ENCODE measurements at places on chromosomes 12 and 14.
A peak's percentile ranks its signal among the peaks of the same experiment; 100 is the strongest.

DNA sequence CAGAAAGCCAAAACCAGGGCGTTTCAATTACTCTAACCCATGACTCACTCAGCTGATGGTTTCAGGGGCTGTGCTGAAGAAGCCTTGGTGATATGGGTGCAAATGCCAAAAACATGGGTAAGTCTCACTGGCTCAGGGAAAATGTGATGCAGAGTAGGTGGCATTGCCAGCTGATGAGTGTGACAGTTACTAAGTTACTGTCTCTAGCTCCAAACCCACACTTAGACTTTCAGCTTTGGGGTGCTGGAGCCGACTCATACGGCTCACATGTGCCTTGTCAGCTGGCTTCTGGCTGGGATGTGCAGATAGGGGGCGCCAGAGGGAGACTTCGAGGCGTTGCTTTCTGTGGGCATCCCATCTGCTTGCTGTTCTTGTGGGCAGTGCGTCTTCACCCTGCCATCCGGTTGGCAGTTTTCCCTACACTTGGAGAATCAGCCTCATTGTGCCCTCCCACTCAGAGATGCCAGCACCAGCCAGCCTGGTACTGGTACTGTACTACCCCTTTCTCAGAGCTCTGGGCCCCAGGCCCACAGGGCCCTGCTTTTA, 11.1 kb upstream of the KRT7 start:
- peaks cover 15% of the 10 kb centered on the region for H3K4me1 ChIP-seq
- H3K27me3 ChIP-seq = no peaks in the 10 kb centered on the region
- H3K36me3 ChIP-seq = no peaks in the 10 kb centered on the region
- no peak overlapping the region for H3K4me3 ChIP-seq
- DNase-seq = peak; percentile 78
- peak overlapping the region; percentile 59 for H3K27ac ChIP-seq

- no peak overlapping the region for H3K27ac ChIP-seq
- no peaks in the 10 kb centered on the region for H3K36me3 ChIP-seq
- no peak overlapping the region for H3K4me3 ChIP-seq
- DNase-seq = no peak
- no peaks in the 10 kb centered on the region for H3K27me3 ChIP-seq
Observed at GRCh38 chr12:60501124-60501729, 905.4 kb downstream of the SLC16A7 start.

GRCh38 chr12:67681105-67681778, 32.7 kb downstream of the DYRK2 start:
- H3K4me1 ChIP-seq = peaks cover 42% of the 10 kb centered on the region
- H3K36me3 ChIP-seq = peaks cover 2% of the 10 kb centered on the region
- H3K4me3 ChIP-seq = no peak overlapping the region
- peak overlapping the region; percentile 85 for H3K27ac ChIP-seq

DNA sequence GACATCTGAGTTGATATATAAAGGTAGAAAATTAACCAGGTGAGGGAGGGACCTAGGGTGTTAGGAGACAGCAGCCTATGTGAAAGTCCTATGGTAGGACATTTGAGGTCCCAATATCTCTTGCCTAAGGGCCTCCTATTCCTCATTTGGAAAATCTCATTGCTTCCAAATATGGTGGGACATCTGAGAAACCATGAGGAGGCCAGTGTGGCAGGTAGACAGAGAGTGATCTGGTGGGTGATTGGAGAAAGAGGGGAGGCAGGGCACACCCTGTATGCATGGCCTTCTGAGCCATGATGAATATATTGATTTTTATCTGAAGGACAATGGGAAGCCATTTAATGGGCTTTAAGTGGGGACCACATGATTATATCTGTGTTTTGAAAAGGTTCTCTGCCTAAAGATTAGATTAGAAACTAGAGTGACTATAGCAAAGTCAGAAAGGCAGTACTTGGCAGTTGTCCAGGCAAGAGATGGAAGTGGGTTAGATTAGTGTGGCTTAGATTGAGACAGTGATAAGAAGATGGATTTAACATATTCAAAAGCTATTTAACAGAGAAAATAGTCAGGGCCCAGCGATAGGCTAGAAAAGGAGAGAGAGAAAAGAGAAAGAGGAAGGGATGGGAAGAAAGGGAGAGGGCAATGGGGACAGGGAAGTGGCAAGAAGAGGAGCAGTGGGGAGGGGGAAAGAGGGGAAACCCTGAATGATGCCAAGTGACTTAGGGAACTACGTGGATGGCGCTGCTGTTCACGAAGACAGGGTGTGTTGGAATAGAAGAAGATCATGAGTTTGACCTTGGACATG, 237.2 kb upstream of the SRRM4 start:
- no peaks in the 10 kb centered on the region for H3K4me1 ChIP-seq
- no peaks in the 10 kb centered on the region for H3K36me3 ChIP-seq
- H3K27ac ChIP-seq = no peak overlapping the region
- DNase-seq = no peak

DNA sequence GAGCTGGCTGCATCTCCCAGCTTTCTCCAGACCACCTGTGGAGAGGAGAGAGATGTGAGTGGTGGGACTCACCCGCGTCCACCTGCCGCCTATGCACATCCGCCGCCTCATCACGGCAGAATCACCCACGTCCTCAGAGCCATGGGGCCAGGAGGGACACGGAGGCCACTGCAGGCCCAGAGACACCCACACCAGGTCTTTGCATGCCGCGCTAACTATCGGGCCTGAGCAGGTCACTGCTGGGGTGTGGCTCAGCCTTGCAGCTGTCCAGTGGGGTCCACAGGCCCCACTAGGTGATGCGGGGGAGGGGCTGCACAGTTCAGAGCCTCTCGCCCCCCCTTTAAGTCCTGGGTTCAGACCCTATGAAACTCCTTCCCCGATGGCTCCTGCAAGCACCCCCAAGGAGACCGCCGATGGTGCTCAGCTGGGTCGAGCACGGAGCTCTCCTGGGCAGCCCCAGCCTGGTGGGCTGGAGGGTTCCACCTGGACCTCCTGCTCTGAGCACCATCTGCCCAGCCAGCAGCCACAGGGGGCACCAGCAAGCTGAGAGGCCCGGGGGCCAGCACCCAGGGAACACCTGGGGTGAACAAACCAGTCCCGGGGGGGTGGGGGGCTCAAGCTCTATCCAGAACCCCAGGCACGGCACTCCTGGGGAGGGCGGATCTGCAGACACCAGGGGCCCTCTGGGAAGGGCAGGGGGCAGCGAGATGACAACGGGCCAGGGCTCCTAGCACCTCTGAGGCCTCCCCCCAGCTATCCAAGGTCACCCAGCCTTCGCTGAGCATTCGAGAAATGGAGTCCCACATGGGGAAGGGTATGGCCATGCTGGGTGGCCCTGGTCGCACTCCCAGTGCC, 34.3 kb downstream of the CCNK start:
- peak; percentile 39 for DNase-seq
- H3K4me1 ChIP-seq = peaks cover 16% of the 10 kb centered on the region
- no peaks in the 10 kb centered on the region for H3K27me3 ChIP-seq
- H3K4me3 ChIP-seq = no peak overlapping the region
- H3K36me3 ChIP-seq = peaks cover 16% of the 10 kb centered on the region
- no peak overlapping the region for H3K27ac ChIP-seq

DNA sequence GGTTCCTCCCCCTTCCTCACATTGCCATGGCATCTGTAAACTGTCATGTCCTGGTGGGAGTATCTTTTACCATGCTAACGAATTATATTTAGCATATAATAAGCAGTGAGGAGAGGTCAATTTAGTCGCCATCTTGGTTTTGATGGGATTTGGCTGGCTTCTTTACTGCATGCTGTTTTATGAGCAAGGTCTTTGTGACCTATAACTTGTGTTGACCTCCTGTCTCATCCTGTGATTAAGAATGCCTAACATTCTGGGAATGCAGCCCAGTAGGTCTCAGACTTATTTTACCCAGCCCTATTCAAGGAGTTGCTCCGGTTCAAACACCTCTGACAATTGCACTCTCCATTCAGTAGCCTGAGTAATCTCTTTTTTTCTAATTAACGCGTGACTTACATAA, 2.1 kb upstream of the EIF4B start:
- no peak overlapping the region for H3K4me3 ChIP-seq
- peaks cover 12% of the 10 kb centered on the region for H3K36me3 ChIP-seq
- no peak overlapping the region for H3K27ac ChIP-seq
- peaks cover 7% of the 10 kb centered on the region for H3K27me3 ChIP-seq
- peaks cover 35% of the 10 kb centered on the region for H3K4me1 ChIP-seq

GRCh38 chr12:69948851-69949250, 123.8 kb downstream of the MYRFL start:
- DNase-seq = no peak
- H3K27ac ChIP-seq = no peak overlapping the region
- H3K36me3 ChIP-seq = no peaks in the 10 kb centered on the region

DNA sequence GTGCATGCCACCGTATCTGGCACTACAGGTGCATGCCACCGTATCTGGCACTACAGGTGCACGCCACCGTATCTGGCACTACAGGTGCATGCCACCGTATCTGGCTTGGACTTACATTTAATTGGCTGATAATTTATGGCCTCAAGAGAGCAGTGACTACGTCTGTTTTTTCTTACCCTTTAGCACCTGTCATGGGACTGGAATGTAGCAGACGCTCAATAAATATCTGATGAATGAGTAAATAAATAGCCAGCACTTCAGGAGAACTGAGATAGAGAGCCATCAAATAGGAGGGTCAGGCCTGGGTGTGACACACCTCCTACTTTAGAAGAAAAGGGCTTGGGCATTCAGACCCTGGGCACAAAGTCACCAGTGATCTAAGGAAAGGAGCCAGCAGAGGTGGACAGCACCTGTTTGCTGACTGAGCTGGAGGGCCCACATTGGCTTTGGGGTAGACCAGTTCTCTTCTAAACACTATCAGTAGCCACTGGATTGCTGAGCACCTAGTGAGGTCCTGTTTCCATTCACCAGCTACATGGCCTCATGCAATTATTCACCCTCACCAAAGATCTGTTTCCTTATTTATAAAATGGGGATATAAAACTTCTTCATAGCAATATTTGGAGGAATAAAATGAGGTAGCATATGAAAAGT, 50.1 kb downstream of the RFX4 start:
- no peak overlapping the region for H3K27ac ChIP-seq
- H3K36me3 ChIP-seq = no peaks in the 10 kb centered on the region
- H3K4me1 ChIP-seq = peaks cover 3% of the 10 kb centered on the region

- no peaks in the 10 kb centered on the region for H3K27me3 ChIP-seq
- H3K4me1 ChIP-seq = peaks cover 4% of the 10 kb centered on the region
- H3K36me3 ChIP-seq = no peaks in the 10 kb centered on the region
Observed at GRCh38 chr12:67394550-67394949, 125.4 kb downstream of the CAND1 start.

- no peaks in the 10 kb centered on the region for H3K4me1 ChIP-seq
- no peaks in the 10 kb centered on the region for H3K27me3 ChIP-seq
- H3K27ac ChIP-seq = no peak overlapping the region
- no peak overlapping the region for H3K4me3 ChIP-seq
- no peaks in the 10 kb centered on the region for H3K36me3 ChIP-seq
Observed at GRCh38 chr12:28232211-28232928, 42.1 kb downstream of the CCDC91 start.

- no peak for DNase-seq
- no peaks in the 10 kb centered on the region for H3K27me3 ChIP-seq
- H3K27ac ChIP-seq = no peak overlapping the region
- no peaks in the 10 kb centered on the region for H3K36me3 ChIP-seq
Observed at GRCh38 chr12:76264611-76265012, 83.6 kb downstream of the BBS10 start.

DNA sequence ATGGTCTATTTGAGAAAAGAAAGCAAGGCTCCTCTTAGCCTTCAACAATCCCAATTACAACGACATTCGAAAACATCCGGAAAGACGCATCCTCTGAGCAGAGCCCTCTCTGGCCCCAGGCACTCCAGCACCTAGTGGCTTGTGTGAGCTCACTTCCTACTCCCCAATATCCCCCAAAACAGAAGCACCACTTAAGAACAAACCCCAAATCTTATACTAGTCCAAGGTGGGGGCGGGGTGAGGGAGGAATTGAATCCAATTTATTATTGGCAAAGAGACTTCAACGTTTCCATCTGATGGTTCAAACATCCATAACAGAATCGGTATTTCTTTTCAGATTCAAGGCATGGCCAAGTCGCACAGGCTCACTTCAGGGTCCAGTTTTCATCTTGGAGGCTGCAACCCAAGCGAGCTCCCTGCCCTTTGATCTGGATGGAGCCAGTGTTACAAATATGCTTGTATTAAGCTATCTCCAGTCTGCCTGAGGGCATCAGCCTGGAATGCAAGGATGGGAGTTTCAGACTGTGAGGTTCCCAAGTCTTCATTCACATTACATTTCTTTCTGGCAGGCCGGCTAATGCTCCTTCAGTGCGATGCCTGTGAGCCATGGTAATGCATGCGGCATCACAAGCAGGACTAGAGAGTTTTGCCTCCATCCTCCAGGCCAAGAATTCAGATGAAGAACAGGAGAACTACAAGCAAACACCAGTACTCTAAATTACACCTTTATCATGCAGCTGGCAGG, 132.5 kb upstream of the FOXN3 start:
- no peaks in the 10 kb centered on the region for H3K27me3 ChIP-seq

GRCh38 chr12:44245932-44246331, 410.1 kb downstream of the TMEM117 start:
- no peak for DNase-seq
- no peaks in the 10 kb centered on the region for H3K4me1 ChIP-seq
- H3K27ac ChIP-seq = no peak overlapping the region
- no peaks in the 10 kb centered on the region for H3K36me3 ChIP-seq

- H3K4me1 ChIP-seq = peaks cover 16% of the 10 kb centered on the region
- H3K27ac ChIP-seq = no peak overlapping the region
- no peak for DNase-seq
- H3K4me3 ChIP-seq = no peak overlapping the region
- no peaks in the 10 kb centered on the region for H3K27me3 ChIP-seq
Observed at GRCh38 chr12:79644274-79645234, 46.2 kb downstream of the PAWR start.

DNA sequence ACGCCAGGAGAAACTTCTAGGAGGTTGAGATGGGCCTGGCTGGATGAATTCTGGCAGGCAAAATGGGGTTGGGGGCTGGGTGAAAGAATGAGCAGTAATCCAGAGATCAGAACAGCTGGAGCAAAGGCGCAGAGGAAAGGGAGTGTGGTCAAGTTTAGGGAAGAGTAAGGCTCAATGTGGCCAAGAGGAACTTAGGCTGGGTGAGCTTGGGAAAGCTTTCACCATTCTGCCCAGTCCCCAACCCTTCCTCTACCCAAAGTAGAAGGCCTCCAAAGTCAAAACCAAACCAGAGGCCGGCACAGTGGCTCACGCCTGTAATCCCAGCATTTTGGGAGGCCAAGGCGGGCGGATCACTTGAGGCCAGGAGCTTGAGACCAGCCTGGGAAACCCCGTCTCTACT, 10.2 kb upstream of the RABGGTA start:
- H3K27me3 ChIP-seq = no peaks in the 10 kb centered on the region
- no peak overlapping the region for H3K27ac ChIP-seq
- no peaks in the 10 kb centered on the region for H3K36me3 ChIP-seq
- DNase-seq = no peak

GRCh38 chr14:74389980-74390379, 36.0 kb downstream of the SYNDIG1L start:
- H3K36me3 ChIP-seq = no peaks in the 10 kb centered on the region
- H3K4me1 ChIP-seq = no peaks in the 10 kb centered on the region

Measured in osteoblast (primary cell).